ENCODE measurements at places on chromosomes 1 and 21.

DNA sequence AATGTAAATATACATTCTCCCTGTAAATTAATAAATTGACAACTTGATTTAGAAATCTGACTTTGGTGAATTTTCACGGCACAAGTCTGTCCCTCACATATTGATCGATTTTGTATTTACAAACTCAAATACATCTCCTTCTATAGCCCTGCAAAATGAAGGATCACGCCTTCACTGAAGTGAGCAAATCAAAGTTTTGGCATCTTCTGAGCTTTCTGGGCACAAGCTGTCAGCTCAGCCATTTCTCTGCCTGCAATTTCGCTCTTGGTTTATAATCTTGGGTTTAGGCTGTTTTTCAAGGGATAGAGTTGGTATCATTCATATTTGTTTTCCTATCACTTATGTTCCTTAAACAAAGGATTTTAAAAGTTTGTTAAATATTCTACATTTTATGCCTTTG, 25.8 kb downstream of the ANP32E start:
- no peak for DNase-seq

DNA sequence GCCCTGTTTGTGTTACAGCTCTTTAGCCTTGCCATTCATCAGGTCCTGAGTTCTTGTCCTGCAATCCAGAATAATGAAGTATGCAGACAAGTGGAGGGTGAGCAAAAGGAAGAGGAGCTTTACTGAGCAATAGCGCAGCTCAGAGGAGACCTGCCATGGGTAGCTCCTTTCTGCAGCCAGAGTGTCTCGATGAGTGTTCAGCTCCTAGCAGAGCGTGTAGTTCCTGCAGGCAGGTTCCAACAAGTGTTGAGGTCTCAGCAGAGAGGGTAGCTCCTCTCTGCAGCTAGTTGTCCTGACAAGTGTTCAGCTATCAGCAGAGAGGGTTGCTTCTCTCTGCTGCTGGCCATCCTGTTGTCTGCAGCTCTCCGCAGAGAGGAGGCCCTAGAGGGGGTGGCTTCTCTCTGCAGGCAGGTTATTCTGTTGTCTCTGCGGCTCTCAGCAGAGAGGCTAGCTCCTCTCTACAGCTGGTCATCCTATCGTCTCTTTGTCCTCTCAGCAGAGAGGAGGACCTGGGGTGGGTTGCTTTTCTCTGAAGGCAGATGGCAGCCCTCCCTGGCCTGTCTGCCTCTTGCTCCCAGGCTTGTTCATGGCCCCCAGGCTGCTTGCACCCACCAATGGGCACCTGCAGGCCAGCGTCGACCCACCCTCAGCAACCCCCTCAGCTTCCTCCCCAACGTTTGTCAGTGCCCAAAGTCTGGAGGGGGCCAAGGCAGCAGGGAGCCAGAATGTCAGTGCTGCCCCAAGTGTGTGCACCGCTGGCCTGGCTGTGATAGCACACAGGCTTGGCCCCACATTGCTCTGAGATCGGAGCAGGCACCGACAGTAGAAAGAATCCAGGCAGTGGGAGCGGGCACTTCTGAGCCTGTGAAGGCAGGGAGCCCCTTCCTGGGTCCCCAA, 112.5 kb upstream of the RUNX3 start:
- DNase-seq, result no peak

DNA sequence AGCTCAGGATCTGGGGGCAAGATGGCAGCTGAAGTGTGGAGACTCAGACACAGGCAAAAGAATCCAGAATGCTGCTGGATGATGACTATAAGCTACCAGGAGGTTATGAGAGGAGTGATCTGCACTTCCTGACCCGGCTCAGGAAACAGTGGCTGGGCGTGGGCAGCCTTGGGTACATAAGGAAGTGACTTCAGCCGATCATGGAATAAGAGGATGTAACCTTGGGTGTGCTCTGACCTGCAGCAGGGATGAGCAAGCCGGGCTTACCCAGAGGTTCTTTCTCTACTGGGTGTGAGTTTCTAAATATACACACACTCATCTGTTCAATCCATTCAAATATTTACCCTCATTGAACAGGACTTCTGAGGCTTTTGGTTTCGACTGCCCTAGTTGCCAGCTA, 62.7 kb downstream of the CD34 start:
- no peak for DNase-seq

DNA sequence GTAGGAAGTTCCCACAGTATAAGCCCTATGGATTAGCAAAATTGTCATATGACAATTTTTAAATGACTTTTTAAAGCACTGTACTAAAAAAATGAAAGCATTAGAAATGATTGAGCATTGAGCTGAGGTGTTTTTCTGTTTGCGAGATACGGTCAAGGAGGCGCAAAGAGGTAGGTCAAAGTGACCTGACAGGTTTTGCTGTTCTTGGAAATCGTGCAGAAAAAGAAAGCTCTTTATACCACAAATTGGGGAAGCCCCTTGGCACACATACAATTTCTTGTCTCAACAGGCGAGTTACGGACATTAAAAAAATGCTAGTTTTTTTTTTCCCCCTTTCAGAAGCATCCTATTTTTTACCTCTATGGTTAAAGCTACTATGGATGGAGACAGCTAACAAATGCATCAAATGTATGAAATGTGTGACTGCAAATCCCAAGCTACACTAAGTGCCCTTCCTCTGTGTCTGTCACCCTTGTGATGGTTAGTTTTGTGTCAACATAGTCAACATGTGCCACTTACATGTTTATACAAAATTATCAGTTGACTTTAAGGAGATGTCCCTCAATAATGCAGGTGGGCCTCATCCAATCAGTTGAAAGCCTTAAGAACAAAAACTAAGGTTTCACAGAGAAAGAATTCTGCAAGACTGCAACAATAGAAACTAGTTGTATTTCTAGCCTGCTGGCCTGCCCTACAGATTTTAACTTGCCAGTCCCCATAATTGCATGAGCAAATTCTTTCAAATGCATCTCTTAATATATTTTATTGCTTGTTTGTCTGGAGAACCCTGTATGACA, 29.3 kb downstream of the CRYZ start:
- DNase-seq, result no peak

DNA sequence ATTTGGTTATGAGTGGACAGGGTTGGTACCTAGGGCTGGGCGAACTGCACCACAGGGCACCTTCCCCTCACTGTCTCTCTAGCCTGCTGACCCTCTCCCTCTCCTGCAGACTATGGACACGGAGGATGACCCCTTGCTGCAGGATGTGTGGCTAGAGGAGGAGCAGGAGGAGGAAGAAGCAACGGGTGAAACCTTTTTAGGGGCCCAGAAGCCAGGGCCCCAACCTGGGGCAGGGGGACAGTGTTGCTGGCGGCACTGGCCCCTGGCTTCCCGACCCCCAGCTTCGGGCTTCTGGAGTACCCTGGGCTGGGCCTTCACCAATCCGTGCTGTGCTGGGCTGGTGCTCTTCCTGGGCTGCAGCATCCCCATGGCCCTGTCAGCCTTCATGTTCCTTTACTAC, 21.9 kb downstream of the DISP3 start:
- DNase-seq, result no peak

- DNase-seq, result no peak
Observed at GRCh38 chr21:42317341-42317741, 2.1 kb upstream of the TFF3 start.

DNA sequence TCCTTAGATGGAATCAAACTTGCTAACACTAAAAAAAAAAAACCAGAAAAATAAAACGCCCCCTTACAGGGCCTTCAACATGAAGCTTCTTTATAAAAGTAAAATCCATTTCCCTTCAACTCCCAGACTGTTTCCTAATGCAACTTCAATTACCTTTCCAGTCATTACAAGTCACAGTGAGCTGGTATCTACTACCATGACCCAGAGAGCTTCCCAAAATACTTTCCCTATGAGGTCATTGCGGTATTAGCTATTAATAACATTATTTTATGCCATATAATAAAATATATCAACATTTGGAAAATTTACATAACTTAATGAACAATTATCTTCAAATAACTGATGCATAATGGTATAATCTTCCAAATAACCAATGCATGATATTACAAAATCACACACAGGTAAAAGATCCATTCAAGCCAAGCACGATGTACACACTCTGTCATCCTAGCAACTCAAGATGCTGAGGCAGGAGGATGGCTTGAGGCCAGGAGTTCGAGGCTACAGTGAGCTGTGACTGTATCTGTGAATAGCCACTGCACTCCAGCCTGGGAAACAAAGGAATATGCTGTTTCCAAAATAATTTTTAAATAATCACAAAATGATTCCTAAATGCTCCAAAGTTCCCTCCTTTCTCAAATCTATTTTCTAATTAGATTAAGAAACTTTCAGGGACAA, 24.1 kb downstream of the EIF4G3 start:
- DNase-seq, result no peak

DNA sequence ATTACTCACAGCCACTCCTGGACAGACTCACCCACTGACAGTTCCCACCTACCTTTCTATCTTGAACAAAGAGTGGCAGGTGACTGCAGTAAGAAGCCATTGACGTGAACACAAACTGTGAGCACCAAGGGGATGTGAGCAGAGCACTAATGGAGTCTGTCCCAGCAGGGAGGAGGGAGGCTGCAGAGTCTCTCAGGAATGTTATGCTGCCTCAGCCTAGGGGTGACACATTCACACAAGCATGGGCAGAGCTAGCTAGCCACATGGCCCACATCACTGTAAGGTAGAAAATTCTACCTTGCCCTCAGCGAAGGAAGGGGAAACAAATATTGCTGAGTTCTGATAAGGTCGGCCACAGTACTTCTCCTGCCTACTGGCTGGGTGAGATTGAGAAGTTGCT, 56.8 kb upstream of the PTGFRN start:
- no peak for DNase-seq

- DNase-seq, result no peak
Observed at GRCh38 chr1:229029879-229030235, 241.1 kb upstream of the RAB4A start.

DNA sequence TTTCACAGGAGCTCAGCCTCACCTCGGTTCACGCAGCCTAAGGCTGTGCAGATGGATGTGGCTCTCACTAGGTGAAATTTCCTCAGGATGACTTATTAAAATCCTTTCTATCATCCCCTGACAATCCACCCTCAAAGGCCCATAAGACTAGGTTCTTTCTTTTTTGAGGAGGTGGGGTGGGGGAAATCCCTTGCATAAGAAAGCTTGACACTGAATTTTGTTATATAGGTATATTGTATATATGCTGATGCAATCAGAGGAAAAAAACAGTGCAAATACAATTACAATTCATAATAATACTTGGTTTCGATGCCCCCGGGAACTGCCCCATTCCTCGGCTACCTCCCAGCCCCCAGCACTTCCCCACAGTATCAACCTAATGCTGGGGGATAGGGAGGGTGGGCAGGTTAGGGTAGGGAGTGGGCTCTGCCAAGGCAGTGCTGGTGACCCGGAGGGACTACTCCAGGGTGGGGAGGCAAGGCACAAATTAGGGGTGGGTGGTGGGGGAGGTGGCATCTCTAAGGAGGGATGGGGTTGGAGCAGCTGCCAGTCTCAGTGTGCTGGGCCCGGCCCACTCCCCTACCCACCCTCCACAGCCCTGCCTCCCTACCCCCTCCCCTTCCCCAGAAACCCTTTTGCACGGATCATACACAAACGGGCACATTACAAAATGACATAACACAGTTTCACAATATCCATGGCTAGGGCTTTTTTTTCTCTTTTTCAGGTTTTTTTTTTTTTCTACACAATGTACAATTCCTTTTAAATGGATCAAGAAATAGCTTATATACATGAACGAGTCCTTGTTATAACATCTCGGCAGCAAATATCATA, 30.9 kb downstream of the SLC27A3 start:
- no peak for DNase-seq

- DNase-seq, result no peak
Observed at GRCh38 chr1:81392526-81393226, 408.1 kb upstream of the ADGRL2 start.

- no peak for DNase-seq
Observed at GRCh38 chr1:103986792-103987191, 237.1 kb downstream of the AMY1C start.

DNA sequence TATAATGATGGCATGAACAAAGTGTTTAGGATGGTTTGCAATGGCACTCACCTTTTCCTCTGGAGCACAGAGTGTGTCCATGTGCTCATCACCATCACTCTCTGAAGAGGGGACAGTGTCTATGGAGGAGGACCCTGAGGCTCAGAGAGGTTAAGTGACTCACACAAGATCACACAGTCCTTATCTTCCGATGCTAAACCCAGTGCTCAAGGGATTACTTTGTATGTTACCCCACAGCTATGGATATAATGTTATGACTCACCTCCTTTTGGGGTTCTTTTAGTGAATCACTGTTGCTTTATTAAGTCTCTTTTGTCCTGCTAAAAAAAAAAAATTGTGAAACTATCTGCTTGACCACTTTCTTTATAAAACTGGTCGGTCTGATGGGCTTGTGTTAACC, 67.6 kb downstream of the TENT5C start:
- DNase-seq, result no peak

- peak; percentile 50 for DNase-seq
Observed at GRCh38 chr1:163069142-163069541, at the start of gene RGS4. Gene RGS4, plus strand, starts transcription at chr1:163069361. Its CDS starts 124 bp downstream, at chr1:163069485.

GRCh38 chr1:93827633-93828366, 51.2 kb downstream of the DNTTIP2 start:
- no peak for DNase-seq

DNA sequence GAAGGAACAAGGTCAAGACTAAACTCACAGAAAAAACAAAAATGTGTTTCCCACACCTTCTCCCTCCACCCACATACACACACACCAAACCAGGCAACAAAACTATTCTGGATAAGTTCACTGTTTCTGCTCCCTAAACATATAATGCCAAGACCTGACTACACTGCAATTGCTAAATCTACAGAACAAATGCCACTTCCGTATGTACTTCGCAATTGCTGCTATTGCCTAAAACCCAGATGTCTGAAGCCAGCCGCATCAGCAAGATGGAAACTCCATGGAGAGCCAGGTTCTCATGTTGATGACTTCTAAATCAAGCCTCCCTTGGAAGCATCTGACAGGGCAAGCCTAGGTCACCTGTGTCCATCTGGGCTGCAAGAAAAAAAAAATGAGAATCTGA, 8.3 kb upstream of the AIM2 start:
- DNase-seq, result no peak

DNA sequence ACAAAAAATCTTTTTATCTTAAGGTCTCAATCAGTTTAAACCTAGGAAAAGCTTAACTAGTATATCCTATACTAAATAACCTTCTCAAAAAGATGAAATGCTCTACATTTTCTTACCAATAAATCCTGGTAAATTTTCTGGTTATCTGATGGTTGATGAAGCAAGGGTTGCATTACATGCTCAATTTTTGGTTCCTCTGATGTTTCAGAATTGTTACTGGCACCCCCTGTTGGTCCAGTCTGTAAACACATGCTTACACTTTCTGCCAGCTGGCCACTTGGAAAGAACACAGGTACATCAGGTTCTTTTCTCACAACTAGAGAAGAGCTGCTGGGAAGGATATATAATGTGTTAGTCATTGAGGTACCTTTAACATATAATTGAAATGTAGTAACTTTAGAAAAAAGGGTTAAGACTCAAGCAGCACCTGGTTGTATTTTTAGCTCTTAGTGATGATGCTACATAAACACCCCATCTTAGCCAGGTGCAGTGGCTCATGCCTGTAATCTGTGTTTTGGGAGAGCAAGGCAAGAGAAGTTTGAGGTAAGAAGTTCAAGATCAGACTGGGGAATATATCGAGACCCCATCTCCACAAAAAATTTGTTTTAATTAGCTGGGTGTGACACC, 30.9 kb upstream of the TAL1 start:
- no peak for DNase-seq

GRCh38 chr1:87130438-87130837, 198.2 kb upstream of the LMO4 start:
- no peak for DNase-seq

GRCh38 chr1:219050822-219051125, 122.9 kb upstream of the LYPLAL1 start:
- DNase-seq, result no peak
